CD4-positive, alpha-beta T cell treated with Interleukin-4 for 1 hour (primary cell): ENCODE measurements at places on chromosomes 16 and 17.
A peak's percentile ranks its signal among the peaks of the same experiment; 100 is the strongest.

DNA sequence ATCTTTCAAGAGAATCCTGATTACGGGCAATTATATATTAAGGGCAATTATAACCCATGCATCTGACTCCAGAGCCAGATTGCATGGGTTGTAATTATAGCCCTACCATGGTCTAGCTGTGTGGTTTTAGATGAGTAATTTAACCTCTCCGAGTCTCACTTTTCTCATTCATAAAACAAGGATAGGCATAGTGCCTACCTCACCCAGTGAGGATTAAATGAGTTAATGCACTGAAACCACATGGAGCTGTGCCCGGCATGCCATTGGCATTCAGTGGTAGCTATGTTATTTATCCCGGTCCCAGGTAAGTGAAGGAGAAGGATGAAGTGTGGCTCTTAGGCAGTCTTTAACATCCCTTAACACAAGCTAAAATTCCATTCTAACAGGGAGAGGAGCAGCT lies 6.3 kb downstream of the SNX20 start:
- no peak for DNase-seq

GRCh38 chr17:49973271-49973615 lies 4.3 kb downstream of the DLX4 start:
- DNase-seq: no peak

- DNase-seq: no peak
These were observed 107.9 kb upstream of the ZNF469 start for GRCh38 chr16:88274847-88275246.

GRCh38 chr17:57880086-57880456 lies 30.2 kb upstream of the MRPS23 start:
- no peak for DNase-seq

DNA sequence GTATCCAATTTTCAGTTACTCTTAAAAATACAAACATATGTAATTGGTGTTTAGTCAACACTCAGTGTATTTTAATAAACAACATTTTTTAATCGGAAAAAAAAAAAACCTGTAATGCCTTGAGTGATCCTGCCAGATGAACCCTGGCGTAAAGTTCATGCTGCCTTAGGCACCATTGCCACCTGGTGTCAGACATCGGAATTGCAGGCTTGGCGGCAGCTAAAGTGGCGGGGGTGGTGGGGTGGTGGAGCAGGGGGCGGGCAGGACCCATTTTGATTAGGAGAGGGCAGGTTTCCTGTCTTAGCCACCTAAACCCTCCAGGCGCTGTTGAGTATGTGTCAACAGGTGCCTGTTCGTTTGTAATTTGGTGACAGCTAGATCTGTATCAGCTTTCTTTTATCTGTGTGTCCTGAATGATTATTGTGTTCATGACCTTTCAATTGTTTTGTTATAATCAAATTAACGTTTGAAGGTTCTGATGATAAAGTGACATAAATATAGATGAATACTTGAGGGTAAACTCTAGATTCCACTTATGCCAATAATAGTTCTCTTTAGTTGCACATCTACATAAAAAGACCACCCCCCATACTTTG lies 588.7 kb downstream of the CDH13 start:
- DNase-seq: peak; percentile 31

GRCh38 chr17:6067060-6067459 lies 3.1 kb upstream of the WSCD1 start:
- DNase-seq: no peak

GRCh38 chr17:35819455-35819854 lies 10.2 kb downstream of the TAF15 start:
- DNase-seq: no peak

DNA sequence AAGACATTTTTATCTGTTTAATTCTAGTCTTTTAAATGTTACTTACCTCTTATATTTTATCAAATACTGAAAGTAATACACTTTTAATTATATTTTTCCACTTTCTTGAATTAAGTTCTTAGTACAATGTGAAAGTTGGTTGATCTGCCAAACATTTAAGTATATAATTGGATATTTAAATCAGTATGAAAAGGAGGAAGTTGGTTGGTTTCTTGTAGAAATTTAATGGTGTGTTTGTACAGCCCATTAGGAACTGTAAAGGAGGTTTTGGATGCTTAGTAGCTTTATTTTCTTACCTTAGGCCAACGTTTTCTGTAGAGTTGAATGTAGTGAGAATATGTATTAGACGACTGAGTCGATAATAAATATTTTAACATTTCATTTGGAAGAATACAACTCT lies 5.4 kb downstream of the NFATC3 start:
- no peak for DNase-seq

GRCh38 chr16:11762431-11762830 lies 19.8 kb upstream of the TXNDC11 start:
- DNase-seq: no peak

DNA sequence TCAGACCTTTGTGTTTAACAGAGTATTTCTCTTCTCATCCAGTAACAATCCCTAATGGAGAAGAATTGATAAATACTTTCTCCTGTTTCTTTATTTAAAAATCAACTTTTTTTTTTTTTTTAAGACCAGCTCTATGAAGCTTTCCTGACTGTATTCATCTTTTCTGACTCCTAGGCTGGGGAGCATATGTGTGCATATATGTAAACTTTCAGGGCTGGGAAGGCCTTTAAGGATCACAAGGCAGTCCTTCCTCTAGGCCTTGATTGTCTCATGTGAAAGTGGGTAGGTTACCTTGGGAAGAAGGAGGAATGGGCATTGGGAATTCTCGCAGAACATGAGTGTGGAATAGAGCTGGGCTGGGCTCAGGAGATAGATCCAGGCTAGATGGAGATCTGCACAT lies 292.9 kb upstream of the SALL1 start:
- DNase-seq: no peak

GRCh38 chr17:69246726-69247375 lies 18.2 kb upstream of the ABCA10 start:
- no peak for DNase-seq

- no peak for DNase-seq
These were observed 181.3 kb downstream of the TMEM114 start for GRCh38 chr16:8408855-8409567.

DNA sequence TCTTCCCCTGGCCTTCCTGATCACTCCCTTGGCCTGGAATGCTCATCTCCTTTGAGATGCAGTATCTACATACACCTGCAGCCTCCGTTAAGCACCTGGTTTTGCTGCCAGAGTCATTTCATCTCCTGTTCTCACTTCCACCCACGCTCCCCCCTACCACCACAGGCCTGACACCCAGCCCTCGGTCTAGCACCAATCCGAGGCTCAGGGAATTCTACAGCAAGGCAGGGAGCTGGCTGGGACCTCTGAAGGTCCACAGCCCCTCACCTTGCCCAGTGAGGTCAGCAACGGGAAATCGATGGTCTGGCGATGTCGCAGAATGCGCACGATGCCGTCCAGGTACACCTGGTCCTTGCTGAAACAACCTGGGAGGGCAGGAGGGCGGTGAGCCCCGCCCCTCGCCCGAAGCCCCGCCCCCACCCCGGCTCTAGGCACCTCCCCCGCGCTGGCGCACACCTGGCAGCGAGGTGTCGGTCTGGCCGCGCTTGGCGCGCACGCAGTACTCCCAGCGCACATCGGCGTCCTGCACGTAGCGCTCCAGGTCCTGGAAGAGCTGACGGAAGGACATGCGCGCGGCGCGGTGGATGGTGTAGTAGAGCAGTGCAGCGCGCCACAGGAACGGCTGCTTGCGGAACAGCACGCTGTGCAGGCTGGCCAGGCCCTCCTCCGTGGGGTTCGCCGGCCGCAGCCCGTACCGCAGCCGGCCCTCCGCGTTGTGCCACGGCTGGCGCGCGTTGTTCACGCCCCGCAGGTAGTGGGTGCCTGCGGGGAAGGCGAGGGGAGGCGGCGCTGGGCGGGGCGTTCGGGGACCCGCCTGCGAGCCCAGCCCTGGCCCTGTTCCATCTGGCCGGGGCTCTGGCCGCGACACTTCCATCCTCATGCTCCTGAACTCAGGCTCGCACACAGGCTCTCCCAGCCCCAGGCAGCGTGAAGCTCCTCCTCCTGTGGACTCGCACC lies 5.7 kb downstream of the MATCAP1 start:
- peak; percentile 76 for DNase-seq

- DNase-seq: no peak
These were observed 134.7 kb downstream of the USP31 start for GRCh38 chr16:23014592-23014991.

- peak; percentile 51 for DNase-seq
These were observed 12.4 kb downstream of the HDAC5 start for GRCh38 chr17:44110823-44111633.

GRCh38 chr17:38919316-38920078 lies 5.9 kb upstream of the LASP1NB start:
- DNase-seq: no peak

GRCh38 chr16:81620796-81621195 lies 158.3 kb upstream of the PLCG2 start:
- no peak for DNase-seq

- DNase-seq: no peak
These were observed 37.5 kb upstream of the CIBAR2 start for GRCh38 chr16:85149776-85150175.

- DNase-seq: no peak
These were observed 6.2 kb downstream of the CNP start for GRCh38 chr17:41972571-41973407.

GRCh38 chr16:74902161-74902560 lies 82.8 kb downstream of the WDR59 start:
- DNase-seq: no peak

GRCh38 chr17:10738521-10739258 lies 8.9 kb upstream of the TMEM220 start:
- no peak for DNase-seq

- DNase-seq: no peak
These were observed 16.3 kb upstream of the AKAP1 start for GRCh38 chr17:57068707-57069106.

DNA sequence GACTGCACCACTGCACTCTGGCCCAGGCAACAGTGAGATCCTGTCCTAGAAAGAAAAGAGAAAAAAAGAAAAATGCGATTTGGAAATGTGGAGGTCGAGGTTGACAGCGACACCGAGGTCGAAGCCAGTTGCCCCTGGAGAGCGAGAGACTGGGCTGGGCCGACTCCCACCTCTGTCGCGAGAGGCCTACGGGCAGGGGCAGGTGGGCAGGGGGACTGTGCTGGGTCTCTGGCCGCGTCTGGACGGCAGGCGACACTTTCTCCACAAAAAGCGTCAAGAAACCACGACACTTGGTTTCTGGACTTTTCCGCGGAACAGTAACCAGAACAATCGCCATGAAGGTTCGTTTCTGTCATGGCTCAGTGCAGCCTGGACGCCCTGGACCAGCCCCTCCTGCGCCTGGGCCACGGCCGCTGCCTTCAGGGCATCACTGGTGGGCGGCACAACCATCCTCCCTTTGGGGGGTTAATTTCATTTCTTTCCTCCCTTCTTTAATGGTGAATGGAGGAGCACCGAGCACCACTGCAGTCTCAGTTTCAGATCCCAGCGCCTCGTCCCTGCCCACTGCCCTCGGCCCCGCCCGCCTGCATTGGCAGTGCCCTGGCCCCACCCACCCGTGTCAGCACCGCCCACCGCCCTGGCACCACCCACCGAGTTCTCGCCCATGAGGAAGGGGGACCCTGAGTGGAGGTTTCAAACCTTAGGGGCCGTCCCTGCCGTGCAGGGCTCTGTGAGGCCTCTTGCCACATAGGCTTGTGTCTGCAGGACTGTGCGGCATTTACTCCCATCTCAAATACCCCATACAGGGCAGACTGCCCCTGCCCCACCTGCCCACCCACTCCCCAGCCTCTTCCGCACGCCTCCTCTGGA lies 18.5 kb upstream of the CDH15 start:
- no peak for DNase-seq

GRCh38 chr17:15349119-15349518 lies 7.7 kb upstream of the TEKT3 start:
- DNase-seq: no peak

DNA sequence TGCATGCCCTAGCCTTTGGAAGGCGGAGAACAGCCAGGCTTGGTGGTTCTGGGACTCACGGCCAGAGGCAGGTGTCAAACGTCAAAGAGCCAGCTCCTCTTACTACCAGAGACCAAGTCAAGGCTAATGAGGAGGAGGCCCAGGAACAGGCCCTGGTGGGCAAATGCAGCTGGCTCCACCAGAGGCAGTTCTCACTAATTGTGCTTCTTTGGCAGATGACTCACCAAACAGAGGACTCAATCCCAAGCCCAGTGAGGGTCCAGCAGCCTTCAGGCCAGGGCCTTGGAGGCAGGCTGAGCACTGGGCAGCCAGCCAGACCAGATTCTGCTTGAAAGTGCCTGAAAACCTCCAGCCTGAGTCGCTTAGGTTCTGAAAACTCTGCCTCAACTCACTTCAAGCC lies 336.5 kb upstream of the CDH5 start:
- DNase-seq: no peak

- peak; percentile 39 for DNase-seq
These were observed 229.8 kb downstream of the CPPED1 start for GRCh38 chr16:12573730-12574383.

GRCh38 chr16:2237102-2237482 lies 848 bp downstream of the DNASE1L2 start:
- DNase-seq: no peak

- no peak for DNase-seq
These were observed 116.6 kb downstream of the XYLT1 start for GRCh38 chr16:17354141-17354601.

GRCh38 chr17:67525239-67526135 lies 148.4 kb downstream of the PITPNC1 start:
- no peak for DNase-seq

DNA sequence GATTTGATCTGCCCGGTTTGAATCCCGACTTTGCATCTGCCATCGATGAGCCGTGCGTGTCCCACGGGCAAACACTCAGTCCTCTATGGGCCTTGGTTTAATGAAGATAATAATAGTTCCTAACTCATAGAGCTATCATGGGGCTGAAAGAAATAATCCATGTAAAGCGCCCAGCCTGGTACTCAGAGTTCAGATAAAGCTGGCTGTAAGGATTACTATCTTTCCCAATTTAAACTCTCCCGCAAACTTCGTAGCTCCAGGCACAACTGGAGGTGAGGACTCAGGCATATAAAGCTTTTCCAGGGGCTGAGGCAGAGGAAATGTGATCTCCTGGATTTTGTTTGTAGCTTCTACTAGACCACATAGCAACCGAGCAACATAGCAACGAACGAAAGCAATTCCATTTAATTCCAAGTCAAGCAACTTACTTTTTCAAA lies 16.3 kb downstream of the ALOX15 start:
- no peak for DNase-seq

- DNase-seq: no peak
These were observed 917.5 kb upstream of the GOT2 start for GRCh38 chr16:59651662-59652061.

DNA sequence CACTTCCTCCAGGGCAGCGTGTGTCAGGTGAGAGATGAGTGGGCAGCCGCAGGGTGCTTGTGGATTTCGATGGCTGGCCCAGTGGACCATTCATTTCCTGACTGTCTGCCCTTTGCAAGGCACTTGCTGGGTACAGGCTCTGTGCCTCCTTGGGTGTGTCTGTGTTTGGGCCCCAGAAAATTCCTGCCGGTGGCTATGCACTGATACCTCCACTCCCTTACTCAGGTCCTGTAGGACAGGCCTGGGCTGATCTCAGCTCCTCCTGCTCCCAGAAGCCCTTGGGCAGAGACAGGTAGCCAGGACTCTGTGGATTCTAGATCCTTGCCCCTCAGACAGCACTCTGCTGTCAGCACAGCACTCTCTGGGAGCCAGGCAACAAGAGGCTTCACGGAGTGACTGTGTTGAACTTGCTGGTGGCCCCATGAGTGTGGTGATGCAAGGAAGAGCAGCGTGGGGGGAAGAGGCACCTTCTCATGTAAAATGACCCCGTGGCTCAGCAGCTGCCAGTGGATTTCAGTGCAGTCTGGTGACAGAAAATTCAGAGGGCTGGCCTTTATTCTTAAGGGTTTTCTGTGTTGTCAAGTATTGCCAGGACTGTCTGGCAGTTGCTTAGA lies 29.0 kb downstream of the PGS1 start:
- DNase-seq: no peak
